ENCODE measurements at places on chromosomes 12 and 14.

DNA sequence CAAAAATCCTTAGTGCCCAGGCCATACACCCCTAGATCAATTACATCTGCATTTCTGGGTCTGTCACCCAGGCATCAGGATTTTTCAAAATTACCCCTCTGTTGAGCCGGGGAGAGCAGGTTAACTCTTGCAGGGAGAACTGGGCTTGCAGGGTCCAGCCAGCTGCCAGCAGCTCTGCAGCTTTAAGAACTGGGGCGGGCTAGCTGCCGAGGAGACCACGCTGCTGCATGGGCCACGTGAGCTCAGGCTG lies at the start of gene DGLUCY:
DGLUCY (plus strand) TSS at position 245 of the 250 bp plus-strand sequence. CDS start 46,222 bp downstream, outside the sequence.
- no peak for DNase-seq

DNA sequence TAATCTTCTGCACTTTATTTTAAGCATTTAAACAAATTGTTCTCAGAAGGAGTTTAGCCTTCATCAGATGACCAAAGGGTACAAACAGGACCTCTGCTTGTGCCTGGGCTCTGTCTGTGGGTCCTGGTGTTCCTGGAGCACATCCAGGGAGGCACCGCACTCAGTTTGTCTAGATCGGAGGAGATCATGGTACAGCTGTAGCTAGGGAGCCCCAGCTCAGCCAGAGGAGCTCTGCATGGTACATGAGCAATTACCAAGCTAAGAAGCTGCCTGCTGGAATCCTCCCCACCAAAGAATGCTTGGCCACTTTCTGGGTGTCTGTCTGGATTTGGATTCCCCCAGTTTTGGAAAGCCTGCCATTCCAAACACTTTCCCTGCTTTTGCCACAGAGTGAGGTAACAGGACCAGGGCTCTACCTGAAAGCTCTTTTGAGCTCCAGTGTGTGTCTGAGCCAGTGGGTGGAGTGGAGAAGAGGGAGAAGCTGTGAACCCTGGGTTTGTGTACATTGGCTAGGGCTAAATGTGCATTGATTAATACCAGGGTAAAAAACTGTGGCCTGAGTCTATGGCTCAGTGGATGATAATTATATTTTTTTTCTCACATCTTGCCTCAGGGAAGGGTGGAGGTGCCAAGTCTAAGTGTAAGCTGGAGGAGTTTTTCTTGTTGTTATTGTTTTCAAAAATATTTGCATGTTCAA lies 163.7 kb upstream of the IGF1 start:
- no peak for DNase-seq

DNA sequence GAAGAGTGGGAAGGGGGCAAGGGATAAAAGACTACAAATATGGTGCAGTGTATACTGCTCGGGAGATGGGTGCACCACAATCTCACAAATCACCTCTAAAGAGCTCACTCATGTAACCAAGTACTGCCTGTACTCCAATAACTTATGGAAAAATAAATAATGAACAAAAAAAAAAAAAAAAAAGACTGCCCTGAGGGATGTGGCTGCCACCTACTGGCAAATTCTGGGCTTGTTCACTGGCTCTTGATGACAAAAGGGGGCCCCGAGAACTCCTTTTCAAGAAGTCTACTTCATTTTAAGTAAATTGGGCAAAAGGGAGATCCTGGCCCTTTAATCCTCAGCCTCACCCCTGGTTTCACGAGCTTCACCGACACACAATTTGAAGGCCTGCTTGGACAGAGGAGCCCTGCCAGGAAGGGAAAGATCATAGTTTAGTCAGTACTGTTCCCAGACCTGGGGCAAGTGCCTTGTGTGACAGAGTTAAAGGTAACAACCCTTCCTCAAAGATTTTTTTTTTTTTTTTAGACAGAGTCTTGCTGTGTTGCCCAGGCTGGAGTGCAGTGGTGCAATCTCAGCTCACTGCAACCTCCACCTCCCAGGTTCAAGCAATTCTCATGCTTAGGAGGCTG lies 26.1 kb upstream of the STAC3 start:
- no peak for DNase-seq

DNA sequence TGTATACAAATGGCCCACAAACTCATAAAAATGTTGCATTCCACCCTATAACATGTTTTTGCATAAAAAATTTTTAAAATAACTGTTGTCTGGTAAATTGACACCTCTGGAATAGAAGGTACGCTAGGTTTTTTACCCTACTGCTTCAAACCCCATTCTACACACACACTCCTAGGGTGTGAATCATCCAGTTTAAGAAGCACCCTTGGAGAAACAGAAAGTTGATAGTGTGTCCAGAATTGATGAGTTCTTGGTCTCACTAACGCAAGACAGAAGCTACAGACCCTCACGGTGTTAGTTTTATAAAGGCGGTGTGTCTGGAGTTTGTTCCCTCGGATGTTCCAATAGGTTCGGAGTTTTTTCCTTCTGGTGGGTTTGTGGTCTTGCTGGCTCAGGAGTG lies 158.5 kb downstream of the KLRB1 start:
- DNase-seq, result no peak

GRCh38 chr14:61737915-61738314 lies 24.3 kb upstream of the SNAPC1 start:
- no peak for DNase-seq

GRCh38 chr12:10214895-10215267 lies 2.2 kb downstream of the GABARAPL1 start:
- no peak for DNase-seq

DNA sequence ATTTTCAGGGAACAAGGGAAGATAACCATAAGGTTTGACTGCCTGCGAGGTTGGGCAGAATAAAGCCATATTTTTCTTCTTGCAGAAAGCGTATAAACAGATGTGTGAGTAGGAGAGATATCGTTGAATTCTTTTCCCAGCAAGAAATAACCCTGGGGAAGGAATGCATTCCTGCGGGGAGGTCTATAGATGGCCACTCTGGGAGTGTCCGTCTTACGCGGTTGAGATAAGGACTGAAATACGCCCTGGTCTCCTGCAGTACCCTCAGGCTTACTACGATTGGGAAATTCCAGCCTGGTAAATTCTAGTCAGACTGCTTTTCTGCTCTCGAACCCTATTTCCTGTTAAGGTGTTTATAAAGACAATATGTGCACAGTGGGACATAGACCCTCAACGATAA lies 225.0 kb downstream of the LRIG3 start:
- DNase-seq, result no peak

GRCh38 chr14:74548881-74549280 lies 55.3 kb downstream of the ISCA2 start:
- no peak for DNase-seq

DNA sequence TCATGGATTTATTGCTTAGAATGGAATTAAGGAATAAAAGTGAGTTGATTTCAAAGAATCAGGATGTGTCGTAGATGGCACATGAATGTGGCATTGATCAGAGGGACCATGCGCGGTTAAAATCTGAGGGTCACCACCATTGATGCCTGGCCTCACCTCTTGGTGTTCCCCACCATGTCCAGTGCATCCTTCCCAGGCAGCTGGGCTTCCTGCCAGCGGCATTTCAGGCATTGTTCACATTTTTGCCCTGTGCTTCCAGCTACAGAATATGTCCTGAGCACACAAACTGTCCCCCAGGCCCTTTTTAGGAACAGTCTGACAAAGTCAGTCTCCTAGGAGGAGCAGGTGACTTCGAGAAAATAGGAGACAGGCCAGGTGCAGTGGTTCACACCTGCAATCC lies 42.0 kb upstream of the TSPAN9 start:
- DNase-seq, result no peak

- DNase-seq, result no peak
Observed at GRCh38 chr14:86166541-86166940, 636.6 kb downstream of the FLRT2 start.

GRCh38 chr14:79420725-79421124 lies 790.6 kb downstream of the DIO2 start:
- no peak for DNase-seq

DNA sequence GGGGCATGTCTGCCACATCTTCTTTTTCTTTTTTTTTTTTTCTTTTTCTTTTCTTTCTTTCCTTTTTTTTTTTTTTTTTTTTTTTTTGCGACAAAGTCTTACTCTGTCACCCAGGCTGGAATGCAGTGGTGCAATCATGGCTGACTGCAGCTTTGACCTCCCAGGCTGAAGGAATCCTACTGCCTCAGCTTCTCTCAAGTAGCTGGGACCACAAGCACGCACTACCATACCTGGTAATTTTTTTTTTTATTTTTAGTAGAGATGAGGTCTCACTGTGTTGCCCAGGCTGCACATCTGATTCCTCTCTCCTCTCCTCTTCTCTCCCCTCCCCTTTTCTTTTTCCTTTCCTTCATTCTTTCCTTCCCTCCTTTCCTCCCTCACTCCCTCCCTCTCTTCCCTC lies 18.5 kb downstream of the SLC15A5 start:
- no peak for DNase-seq

DNA sequence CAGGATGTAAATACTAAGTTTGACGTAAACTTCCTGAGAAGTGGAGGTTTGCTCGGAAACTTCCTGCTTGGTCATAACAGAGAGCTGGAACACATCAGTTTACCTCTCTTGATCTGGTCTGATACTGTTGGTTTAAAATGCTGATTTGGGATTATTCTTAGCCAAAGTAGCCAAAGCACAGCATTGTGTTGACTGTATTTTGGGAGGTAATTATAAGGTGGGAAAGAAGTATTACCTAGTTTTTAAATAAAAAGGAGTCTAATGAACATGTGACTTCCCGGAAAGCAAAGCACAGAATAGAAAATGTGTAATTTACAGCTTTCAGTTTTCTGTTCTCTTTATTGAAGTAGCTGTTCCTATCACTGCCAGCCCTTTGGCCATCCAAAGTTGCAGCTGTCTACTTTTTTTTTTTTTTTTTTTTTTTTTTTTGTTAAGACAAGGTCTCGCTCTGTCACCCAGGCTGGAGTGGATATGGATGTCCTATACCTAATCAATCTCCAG lies 52.2 kb upstream of the SRP54 start:
- DNase-seq, result no peak

DNA sequence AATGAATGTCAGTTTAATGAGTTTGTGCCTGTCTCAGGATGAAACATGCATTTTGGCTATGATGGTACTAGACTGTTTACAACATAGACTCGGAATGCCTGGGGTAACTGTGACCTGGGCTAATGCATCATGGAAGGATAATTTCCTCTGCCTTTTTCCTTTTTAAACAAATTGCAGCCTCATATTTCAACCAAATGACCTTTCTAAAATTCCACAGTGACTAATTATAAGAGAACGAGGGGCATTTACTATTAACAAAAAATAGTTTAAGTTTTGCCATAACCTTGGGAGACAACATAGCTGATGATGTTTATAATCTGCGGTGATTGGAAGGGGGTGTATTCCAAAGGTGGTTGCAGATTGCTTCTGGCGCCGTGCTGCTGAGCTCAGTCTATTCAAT lies 1140.5 kb downstream of the GALC start:
- no peak for DNase-seq

DNA sequence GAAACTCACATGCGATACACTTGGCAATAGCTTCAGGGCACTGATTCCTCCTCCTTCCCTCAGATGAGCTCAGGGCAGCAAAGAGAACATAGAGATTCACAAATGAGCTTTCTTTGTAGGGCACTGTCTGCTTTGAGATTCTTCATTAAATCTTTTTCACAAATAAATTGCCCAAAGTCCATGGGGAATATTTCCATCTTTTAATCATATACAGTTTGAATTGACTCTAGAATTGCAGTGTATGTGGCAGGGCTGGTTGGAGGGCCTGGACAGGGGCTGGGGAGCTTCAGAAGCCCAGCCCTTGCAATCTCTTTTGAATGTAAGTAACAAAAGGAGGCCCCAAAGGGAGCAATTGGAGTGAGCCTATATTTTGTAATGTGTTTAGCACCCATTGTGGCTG lies 197.5 kb downstream of the NOVA1 start:
- no peak for DNase-seq

DNA sequence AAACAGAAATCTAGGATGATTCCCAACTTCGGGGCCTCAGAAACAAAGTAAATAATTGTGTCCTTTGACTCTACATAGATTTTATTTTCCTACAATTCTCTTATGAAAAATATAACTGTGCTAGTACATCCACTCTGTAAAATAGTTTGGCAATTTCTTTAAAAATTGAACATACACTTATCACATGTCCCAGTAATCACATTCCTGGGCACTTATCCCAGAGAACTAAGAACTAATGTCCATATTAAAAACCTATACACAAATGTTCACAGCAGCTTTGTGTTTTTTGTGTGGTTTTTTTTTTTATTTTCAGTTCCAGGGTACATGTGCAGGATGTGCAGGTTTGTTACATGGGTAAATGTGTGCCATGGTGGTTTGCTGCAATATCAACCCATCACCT lies 99.0 kb downstream of the KCNH5 start:
- DNase-seq, result no peak

DNA sequence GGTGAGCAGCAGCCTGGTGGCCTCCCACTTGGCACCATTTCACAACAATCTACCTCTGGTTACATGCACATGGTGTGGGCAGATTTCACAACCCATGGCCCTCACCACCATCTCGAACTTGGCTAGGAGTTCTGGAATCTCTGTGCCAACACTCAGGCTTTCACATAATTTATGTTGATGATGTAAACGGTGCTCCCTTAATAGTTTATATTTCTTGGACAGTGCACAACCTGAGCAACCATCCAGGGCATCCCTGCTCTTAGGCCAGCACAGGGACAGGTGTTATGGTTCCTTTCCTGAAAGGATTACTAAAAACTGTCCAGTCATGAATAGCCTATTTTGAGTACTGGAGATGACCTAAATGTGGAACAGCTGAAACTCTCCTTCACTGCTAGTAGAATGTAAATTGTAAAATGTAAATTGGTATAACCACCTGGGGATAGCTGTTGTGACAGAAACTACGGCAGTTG lies 28.6 kb downstream of the ABCB9 start:
- no peak for DNase-seq

GRCh38 chr12:132600048-132601032 lies 10.0 kb downstream of the LRCOL1 start:
- DNase-seq, result peak; percentile 86

GRCh38 chr12:80868576-80868975 lies 69.2 kb downstream of the LIN7A start:
- DNase-seq, result no peak

DNA sequence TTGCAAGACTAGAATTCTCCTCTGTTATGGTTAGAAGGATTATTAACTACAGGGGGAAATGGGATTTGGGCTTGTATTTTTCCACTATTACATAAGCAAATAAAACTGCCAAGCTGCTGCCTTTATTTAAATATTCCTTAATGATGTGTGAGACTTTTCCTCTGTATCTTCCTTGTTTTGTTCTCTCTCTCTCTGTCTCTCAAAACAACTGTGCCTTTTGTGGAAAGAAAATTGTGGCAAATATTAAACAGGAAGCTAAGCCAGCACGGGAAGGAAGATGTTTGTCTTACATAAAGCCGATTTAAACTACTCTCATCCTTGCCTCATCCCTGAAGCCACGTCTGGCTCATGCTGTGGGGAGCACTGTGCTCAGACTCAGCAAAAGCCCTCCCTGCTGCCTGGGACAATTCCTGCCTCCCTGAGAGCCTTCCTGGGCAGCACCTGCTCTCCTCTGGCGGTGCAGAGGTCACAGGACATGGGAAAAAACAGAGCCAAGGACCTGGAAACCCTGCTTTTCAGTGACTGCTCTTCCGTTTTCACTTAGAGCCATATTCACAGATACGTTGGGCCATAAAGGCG lies 237.2 kb downstream of the SLC15A4 start:
- DNase-seq, result no peak

GRCh38 chr12:83850531-83850930 lies 1062.1 kb downstream of the SLC6A15 start:
- no peak for DNase-seq

- DNase-seq, result no peak
Observed at GRCh38 chr14:50272498-50272897, 39.5 kb downstream of the L2HGDH start.
